Stimulated activated CD8-positive, alpha-beta memory T cell treated with anti-CD3 and anti-CD28 coated beads, Interleukin-12 subunit alpha, Interleukin-12 subunit beta, amount 100 ng/mL, for 4 hours (primary cell): ENCODE measurements at places on chromosomes 13 and 19.

- DNase-seq = no peak
These were observed 449.8 kb downstream of the PCDH17 start for GRCh38 chr13:58081301-58081820.

DNA sequence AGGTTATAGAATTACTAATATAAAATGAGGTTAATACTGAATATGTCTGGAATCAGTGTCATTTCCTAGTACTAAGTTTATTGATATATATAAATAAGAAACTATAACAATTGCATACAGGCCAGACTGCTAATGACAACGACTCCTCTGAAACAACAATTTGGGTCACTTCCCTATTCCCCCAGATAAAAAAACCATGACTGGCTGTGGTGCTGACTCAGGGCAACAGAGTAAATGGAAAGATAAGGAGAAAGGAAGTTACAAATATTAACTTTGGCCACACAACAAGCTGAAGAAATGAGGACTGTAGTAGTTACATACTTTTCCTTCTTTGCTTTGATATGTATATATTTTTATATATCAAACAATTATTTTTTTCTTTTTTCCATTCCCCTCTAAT lies 263.7 kb upstream of the PCDH9 start:
- DNase-seq = no peak

- DNase-seq = no peak
These were observed 245.1 kb downstream of the LMO7 start for GRCh38 chr13:75881109-75881775.

- no peak for DNase-seq
These were observed 1.7 kb downstream of the ATP13A1 start for GRCh38 chr19:19661675-19662251.

GRCh38 chr13:85091631-85092234 lies 707.5 kb downstream of the SLITRK6 start:
- DNase-seq = no peak

DNA sequence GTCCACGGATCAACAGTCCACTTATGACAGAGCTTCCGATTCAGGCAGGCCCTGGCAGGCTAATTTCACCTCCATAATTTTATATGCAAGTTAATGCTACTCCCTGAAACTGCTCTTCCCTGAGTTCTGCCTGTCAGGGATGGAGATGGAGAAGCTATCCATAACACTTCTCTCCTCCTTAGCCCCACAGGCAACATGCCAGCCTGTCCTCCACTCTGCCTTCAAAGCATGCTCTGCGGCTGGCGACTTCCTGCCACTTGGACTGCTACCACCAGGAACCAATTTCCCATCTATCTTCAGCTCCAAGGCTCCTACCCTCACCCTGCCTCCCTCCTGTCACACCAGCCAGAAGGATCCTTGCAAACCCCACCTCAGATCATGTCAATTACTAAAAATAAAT lies 35.4 kb downstream of the GSX1 start:
- DNase-seq = no peak

DNA sequence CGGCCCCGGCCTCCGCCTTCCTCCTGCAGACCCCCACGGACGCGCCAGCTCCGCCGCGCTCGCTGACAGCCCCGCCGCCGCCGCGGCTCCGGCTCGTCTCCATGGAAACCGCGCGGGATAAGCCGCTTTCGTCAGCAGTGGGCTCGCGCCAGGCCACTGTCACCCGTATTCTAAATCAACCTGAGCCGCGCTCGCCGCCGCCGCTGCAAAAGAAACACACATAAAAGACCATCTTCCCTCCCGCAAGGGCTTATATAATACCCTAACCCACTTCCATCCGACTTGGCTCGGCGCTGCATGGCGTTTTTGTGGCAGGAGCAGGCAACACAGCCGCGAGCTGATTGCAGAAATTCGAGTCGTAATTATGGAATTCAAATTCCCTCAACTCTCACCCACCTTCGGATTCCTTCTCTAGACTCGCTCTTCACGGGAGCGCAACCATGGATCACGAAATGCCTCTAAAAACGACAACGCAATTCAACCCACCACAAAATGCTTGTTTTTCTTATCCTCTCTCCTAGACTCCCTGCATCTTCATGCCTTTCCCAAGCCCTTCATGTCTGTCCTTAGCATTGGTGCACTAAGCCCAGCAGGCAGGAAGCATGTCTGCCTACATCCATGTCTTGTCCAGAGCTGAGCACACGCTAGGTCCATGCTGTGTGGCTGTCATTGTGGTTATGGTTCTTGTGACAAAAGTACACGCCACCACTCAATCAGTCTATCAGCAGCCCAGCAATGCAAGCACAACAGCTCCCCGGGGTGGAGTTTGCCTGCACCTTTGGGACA lies at the start of gene AMER2:
Gene AMER2 (minus strand): TSS at position 772 of the 786 bp plus-strand sequence. CDS start 669 bp downstream, at position 103.
- DNase-seq = no peak

- DNase-seq = no peak
These were observed 1.8 kb downstream of the FGF14 start for GRCh38 chr13:102399791-102400674.

DNA sequence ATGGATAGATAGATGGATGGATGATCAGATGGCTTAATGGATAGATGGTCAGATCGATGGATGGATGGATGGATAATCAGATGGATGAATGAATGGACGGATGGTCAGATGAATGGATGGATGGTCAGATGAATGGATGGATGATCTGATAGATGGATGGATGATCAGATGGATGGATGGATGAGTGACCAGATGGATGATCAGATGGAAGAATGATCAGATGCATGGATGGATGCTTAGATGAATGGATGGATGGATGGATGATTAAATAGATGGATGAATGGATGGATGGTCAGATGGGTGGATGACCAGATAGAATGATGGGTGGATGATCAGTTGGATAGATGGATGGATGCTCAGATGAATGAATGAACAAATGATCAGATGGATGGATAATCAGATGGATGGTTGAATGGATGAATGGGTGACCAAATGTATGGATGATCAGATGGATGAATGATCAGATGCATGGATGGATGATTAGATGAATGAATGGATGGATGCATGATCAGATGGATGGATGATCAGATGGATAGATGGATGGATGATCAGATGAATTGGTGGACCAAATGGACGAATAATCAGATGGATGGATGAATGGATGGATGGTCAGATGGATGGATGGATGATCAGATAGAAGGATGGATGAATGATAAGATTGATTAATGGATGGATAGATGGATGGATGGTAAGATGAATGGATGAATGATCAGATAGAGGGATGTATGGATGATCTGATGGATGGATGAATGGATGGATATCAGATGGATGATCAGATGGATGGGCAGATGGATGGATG lies 205.1 kb downstream of the TEX29 start:
- no peak for DNase-seq
